Stimulated activated CD4-positive, alpha-beta T cell treated with anti-CD3 and anti-CD28 coated beads, Interleukin-1b, Interleukin-23, amount 100 ng/mL, for 4 hours (primary cell): ENCODE measurements at places on chromosomes 7 and 10.

- no peak for DNase-seq
Observed at GRCh38 chr10:11609052-11609451, 2.4 kb downstream of the USP6NL start.

- DNase-seq, result no peak
Observed at GRCh38 chr7:97973206-97973658, 16.8 kb downstream of the OCM2 start.

- DNase-seq, result no peak
Observed at GRCh38 chr10:28569506-28570159, 36.7 kb downstream of the WAC start.

- no peak for DNase-seq
Observed at GRCh38 chr10:2494399-2494798, 572.9 kb upstream of the PFKP start.

DNA sequence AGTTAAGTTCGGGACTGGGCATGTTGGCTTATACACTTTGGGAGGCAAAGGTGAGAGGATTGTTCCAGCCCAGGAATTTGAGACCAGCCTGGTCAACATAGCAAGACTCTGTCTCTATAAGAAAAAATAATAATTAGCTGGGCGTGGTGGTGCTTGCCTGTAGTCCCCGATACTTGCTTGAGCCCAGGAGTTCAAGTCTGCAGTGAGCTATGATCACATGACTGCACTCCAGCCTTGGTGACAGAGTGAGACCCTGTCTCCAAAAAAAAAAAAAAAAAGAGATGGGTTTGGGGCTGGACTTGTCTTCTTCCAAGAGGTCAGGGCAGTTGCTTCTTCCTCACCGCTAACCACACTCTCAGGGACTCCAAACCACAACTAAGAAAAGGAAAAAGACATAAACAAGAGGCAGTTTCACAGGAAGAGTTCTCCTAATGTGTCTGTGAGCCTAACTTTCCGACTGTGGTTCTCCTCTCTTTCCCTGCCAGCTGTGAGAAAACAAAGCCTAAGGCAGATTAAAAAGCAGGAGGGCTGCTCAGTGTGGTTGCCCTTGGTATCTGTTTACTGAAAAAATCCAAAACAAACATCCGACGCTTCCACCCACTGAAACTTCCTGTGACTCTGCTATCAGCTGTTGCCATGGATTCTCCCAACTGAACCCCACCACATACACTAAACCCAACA is 2.4 kb upstream of the SERPINE1 start:
- DNase-seq, result no peak

DNA sequence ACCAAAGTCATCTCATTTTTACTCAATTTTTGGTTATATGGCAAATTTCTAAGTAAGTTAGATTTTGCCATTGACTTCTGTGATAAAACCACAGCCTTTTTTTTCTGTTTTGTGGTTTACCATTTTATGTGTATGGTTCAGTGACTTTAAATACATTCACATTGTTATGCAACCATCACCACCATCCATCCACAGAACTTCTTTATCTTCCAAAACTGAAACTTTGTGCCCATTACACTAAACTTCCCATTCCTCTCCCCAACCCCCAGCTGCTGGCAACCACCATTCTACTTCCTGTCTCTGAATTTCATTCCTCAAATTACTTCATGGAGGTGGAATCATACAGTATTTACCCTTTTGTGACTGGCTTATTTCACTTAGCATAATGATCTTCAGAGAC is 280.4 kb upstream of the TCERG1L start:
- no peak for DNase-seq

DNA sequence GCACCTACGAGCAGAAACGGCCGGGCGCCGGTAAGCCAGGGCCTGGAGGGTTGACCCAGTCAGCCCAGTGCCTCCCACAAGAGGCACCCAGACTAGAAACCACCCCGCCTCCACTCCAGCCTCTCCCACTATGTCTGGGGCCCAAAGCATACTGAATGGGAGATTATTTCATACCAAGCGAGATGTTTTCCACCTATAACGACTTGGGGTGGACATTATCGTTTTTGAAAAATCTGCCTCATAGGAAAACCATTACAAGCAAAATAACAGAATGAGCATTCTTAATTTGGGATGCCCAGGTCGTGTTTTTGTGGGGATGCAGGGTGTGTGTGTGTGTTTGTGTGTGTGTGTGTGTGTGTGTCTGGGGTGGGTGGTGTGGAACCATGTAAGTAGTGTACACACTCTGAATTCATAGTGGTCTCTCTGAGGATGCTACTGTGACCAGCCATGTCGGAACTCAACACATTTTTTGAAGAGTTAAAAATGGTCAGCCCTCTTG is 1.6 kb downstream of the HOXA6 start:
- no peak for DNase-seq

DNA sequence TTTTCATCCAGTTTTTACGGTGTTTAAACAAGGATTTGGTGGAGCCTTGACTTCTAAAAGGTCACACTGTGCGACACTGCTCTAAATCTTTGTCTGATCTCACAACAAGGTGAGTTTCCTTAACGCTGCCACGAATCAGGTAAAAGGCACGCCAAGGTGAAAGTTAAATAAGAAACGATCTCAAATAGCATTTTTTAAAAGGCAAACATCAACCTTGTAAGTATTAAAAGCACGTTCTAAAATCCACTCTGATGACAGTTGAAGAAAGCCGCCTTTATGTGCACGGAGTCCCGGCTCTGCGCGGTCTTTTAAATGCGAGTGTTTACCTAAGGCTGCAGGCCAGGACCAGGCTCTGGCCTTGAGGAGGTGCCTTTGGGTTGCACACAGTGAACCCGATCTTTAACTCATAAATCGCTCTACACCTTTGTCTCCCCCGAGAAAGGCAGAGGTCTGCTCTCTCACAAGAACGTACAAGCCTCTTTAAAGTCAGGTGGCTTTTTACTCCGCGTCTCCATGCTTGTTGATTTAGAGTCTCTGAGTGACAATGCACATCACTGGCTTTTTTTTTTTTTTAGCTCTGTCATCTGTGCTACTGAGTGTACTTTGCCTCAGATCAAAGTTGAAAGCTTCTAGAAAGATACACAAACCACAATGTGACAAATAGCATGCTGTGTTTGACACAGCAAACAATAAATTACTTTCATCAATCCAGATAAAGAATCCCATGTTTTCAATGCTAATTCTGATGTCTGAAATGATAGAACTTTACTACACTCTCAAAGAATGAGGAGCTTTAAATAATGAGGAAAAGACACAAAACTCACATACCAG is 25.9 kb upstream of the RNF32 start:
- no peak for DNase-seq

DNA sequence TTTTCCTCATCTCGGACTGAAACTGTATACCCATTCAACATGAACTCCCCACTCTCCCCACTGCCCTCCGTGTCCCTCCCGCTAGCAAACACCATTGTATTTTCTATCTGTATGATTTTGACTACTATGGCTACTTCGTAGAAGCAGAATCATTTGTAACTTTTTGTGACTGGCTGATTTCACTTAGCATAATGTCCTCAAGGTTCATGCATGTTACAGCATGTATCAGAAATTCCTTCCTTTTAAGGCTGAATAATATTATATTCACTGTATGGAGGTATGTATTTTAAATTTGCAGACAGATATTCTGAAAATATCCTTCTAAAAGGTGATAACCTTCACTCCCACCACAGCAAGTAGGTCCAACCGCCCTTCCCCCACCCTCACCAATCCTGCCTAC is 42.9 kb upstream of the MMD2 start:
- no peak for DNase-seq

DNA sequence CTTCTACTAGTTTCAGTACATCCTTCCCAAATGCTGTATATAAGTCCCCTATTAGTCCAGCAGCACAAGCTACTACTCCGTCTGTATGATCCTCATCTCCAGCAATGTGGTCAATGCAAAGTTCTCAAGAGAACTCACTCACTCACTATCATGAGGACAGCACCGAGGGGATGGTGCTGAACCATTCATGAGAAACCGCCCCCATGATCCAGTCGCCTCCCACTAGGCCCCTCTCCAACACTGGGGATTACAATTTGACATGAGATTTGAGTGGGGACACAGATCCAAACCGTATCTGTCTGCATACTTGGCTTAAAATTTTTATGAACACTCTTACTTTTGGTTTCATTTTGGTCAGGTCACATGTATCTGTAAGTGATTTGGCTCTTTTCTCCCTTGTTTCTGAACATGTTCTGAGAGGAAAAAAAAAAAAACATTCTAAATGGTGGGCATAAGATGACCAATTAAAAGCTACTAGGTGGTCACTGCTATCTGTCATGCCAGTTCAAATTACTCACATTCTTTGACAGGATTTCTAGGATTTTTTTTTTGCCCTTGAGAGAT is 60.1 kb downstream of the ZNF783 start:
- no peak for DNase-seq

GRCh38 chr7:72441791-72442190 is 29.7 kb upstream of the CALN1 start:
- DNase-seq, result no peak

DNA sequence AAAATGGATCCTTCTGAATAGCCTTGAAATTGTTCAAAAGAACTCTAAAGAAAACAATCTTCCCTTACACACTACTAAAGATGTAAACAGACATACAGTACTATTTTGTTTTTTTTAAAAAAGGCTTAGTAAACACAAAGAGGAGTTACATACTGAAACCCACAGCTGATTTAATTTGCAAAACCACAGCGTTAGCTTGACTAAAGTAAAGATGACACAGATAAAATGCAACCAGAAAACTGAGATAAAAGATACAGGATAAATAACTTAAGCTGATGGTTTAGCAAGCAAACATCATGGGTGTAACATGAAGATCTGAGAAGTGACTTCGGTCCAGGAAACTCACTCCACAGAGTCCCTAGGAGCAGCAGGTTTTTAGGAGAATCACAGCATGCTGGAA is 21.8 kb downstream of the PRKCQ start:
- DNase-seq, result no peak

- DNase-seq, result no peak
Observed at GRCh38 chr7:76267107-76267893, 35.2 kb upstream of the HSPB1 start.

- DNase-seq, result no peak
Observed at GRCh38 chr7:154353355-154353767, 301.2 kb downstream of the DPP6 start.

DNA sequence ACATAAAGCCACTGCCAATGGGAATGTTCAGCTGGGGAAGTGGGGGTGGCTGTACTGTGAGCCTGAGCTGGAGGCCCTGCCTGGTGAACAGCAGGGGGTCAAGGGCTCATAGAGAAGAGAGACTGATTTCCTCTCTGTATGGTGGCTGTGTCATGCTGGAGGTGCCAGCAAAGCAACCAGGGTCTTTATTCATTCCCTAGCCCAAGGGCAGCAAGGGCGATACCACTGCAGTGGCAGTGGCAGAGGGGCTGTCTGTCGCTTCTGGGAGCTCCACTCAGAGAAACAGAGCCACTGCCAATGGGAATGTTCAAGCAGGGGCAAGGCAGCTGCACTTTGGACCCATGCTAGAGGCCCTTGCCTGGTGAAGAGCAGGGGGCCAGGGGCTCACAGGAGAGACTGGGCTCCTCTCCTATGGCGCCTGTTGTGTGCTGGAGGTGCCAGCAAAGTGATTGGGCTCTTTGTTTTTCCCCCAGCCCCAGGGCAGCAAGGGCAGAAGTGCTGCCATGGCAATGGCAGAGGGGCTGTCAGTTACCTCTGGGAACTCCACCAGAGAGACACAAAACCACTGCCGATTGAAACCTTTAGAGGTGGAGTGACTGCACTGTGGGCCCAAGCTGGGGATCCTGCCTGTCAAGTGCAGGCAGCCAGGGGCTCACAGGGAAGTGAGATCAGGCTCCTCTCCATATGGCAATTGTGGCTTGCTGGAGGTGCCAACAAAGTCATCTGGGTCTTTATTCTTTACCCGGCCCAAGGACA is 545.1 kb downstream of the SH2D4B start:
- DNase-seq, result no peak

DNA sequence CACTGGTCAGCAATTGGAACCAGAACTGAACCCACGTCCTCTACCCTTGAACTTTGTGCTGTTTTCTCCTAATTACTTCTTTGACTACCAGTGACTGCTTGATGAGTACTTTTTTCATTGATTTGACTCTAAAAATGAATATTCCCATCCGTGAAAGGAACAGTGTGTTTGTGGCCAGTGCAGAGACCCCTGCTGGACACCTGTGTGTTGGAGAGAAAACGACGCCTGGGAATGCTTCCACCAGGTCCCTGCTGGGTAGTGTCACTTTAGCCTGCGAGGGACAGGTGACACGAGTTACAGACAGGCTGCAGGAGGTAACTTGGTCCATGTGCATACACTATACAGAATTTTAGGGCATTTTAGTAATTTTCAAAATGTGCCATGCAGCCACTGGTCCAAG is 6.8 kb upstream of the GJD4 start:
- DNase-seq, result no peak

DNA sequence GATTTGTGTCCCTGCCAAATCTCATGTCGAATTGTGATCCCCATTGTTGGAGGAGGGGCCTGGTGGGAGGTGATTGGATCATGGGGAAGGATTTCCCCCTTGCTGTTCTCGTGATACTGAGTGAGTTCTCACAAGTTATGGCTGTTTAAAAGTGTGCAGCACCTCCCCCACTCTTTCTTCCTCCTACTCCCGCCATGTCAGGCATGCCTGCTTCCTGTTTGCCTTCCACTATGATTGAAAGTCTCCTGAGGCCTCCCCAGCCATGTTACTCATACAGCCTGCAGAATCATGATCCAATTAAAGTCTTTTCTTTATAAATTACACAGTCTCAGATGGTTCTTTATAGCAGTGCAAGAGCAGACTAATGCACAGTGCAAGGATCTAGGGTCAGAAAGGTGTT is 75.4 kb downstream of the CALD1 start:
- no peak for DNase-seq

GRCh38 chr7:26584987-26585665 is 279.3 kb downstream of the SKAP2 start:
- no peak for DNase-seq

- DNase-seq, result no peak
Observed at GRCh38 chr10:81019029-81019890, 481.6 kb downstream of the SH2D4B start.

DNA sequence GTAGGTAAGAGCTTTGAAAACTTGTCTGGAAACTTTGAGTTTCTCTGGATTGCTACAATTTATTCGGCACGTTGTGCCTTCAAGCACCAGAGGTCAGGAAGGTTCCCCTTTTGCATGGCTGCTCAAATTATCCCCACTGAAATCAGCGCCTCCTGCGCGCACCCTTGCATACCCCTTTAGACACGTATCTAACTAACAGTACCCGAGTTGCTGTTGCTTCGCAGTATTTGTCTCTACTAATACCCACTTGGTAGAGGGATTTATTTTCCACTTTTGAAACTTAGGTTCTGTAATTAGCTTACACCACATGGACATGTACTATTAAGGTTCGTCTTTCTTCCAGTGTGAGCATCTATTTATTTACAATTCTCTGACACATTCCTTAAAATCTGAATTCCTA is 1.6 kb downstream of the MEOX2 start:
- no peak for DNase-seq

- DNase-seq, result no peak
Observed at GRCh38 chr10:62726638-62727037, 77.9 kb upstream of the ADO start.
